ENCODE measurements at places on chromosomes 3 and 15.
A peak's percentile ranks its signal among the peaks of the same experiment; 100 is the strongest.

- no peak for DNase-seq
Measured at GRCh38 chr3:171526146-171526545, 65.9 kb upstream of the TNIK start.

DNA sequence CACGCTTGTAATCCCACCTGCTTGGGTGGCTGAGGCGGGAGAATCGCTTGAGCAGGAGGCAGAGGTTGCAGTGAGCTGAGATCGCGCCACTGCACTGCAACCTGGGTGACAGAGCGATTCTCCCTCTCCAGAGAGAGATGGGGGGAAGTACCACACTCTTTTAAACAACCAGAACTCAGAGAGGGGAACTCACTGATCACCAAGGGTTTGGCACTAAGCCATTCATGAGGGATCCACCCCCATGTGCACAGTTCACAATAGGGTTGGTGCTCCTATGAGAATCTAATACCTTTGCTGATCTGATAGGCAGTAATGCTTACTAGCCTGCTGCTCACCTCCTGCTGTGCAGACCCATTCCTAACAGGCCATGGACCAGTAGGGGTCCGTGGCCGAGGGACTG lies 51.6 kb downstream of the QTRT2 start:
- no peak for DNase-seq

- no peak for DNase-seq
Measured at GRCh38 chr3:184361932-184362667, 590 bp downstream of the POLR2H start.

DNA sequence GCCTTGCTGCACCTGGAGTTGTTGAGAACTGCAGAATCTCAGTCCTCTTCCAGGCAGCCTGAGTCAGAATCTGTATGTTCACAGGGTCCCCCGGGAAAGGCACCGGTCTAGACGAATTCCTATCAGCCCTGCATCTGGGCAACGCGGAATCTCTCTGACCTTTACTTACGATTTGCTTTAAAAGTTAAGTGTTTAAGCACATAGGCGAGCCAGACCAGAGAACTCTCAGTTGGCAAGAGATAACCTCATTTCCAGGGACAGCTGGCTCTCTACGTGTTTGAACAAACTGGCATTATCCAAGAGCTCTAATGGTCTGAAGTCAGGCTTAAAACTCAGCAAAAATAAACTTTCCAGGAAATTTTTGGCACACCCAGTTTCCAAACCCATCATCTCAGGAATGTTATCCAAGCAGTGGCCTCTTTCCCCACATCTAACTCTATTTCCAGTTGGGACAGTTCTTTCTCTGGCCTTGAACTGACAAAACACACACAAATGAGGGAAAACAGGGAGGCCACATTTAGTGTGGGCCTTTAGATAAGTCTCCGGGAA lies 53.4 kb downstream of the HES1 start:
- DNase-seq = peak; percentile 21

GRCh38 chr15:42194513-42194912 lies 13.6 kb downstream of the VPS39 start:
- no peak for DNase-seq

Measured in NCI-H446 treated with DMSO at 0.1 percent for 48 hours (cell line).